Astrocyte of the spinal cord (primary cell): ENCODE measurements at places on chromosomes 5 and 9.

- no peak for DNase-seq
Observed at GRCh38 chr5:20032896-20033295, 44.9 kb upstream of the CDH18 start.

- no peak for DNase-seq
Observed at GRCh38 chr9:84424931-84425330, 84.4 kb upstream of the SLC28A3 start.

DNA sequence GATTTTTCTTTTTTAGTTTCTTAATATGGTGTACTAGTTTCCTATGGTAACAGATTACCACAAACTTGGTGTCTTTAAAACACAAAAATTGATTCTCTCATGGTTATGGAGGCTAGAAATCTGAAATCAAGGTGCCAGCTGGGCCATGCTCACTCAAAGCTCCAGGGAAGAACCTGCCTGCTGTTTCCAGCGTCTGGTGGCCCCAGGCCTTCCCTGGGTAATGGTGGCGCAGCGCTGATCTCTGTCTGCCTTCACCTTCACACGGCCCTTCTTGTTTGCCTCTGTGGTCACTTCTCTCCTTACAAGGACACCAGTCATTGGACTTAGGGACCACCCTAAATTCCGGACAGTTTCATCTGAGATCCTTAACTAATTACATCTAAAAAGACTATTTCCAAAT is 70.5 kb upstream of the GFPT2 start:
- DNase-seq = no peak

DNA sequence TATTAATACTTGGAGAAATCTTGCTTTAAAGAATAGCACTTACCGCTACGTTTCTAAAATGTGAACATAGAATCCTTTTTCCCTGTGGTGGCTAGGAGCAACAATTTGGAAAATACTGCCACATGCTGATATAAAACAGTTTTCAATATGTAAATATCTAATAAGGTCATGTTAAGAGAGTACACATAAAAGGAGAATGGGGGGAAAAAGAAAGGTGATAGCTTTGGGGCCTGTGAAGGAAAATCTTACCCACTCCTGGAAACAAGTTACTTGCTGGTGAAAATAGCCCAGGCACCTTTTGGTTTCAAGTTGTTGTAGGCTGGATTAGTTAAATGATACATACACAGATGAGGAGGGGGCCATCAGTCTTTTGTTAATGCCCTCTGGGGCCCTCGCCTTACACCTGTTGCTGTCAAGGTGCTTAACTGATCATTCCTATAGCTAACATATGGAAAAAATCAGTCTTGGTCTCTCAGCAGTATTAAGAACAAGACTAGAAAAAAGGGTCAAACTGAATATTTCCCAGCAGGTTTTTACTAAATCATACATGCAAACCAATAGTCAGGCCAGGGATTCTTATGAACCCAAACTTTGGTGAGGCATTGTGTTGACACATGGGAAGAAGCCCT is 24.1 kb downstream of the FYB1 start:
- no peak for DNase-seq

DNA sequence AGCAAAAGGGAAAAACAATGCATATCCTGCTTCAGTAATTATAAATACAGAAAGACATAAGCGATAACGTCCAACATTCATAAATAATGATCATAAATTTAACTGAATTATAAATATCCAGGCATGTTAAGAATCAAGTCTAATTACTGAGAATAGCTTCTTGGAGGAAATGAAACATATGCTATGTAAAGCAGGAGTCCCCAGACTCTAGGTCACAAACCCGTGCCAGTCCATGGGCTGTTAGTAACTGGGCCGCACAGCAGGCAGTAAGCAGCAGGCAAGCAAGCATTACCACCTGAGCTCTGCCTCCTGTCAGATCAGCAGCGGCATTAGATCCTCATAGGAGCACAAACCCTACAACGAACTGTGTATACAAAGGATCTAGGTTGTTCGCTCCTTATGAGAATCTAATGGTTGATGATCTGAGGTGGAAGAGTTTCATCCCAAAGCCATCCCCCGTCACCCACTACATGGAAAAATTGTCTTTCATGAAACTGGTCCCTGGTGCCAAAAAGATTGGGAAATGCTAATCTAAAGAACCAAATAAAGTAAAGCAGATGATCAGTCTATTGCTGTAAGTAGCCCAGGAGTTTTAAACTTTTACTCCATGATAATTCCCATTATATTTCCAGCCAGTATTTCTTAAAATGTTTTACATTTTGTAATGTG is 50.4 kb downstream of the CERT1 start:
- no peak for DNase-seq

DNA sequence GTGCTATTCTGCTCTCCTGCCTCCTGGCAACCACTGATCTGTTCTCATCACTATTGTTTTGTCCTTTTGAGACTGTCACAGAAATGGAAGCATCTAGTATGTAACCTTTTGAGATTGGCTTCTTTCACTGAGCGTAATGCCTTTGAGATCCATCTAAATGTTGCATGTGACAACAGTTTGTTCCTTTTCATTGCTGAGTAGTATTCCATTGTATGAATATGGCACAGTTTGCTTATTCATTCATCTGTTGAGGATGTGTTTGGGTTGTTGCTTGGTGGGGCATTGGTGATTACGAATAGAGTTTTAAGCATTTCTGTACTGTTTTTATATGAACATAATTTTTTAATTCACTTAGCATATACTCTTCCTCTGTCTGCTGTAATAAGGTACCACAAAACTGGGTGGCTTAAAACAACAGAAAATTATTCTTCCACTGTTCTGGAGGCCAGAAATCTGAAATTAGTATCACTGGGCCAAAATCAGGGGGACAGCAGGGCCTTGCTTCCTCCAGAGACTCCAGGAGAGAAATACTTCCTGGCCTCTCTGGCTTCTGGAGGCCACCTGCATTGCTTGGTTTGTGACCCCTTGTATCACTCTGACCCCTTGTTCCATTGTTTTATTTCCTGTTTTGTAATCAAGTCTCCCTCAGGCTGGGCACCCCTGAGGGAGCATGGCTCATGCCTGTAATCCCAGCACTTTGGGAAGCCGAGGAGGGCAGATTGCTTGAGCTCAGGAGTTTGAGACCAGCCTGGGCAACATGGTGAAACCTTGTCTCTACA is 53.0 kb downstream of the EXOSC2 start:
- no peak for DNase-seq

DNA sequence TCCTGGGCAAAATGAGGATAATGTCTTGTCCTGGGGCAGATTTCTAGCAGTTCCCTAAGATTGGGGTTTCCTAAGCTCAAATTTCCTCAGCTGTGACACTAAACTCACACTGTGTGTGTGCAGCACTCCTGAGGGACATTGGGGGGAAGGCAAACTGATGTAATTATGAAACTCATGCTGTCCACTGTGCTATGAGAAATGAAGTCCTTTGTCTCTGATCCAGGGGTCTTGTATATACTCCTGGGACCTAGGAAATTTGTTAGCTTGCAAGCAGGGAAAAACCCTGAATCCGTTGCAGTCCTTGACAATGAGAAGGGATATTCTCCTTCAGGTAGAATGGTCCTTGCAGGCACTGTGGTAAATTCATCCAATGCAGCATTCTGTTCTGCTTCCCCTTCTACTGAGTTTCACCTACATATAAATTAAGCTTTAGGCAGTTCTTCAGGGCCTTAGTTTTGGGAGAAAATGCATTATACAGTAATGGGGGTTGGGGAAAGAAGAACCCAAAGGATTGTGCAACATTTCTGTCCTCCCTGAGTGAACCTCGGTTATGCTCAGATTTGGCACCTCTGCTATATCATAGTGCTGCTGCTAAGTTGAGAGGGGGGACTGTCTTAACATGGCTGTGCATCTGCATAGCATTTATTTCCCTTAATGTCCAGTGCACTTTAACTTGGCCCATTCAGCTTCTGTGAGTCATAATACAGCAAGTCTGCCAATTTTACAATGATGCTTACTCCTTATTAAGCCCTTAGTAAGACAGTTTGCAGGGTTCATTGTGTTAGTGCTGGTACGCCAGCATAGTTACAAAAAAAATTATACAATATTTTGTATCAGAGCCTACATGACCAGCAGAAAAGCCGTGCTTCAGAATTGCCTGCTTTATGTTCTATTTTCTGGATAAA is 80.2 kb downstream of the PJA2 start:
- peak; percentile 88 for DNase-seq
